Activated T-helper 1 cell treated with Interleukin-2 at 50 U/mL for 16 hours (primary cell): ENCODE measurements at places on chromosomes 3 and 15.
A peak's percentile ranks its signal among the peaks of the same experiment; 100 is the strongest.

DNA sequence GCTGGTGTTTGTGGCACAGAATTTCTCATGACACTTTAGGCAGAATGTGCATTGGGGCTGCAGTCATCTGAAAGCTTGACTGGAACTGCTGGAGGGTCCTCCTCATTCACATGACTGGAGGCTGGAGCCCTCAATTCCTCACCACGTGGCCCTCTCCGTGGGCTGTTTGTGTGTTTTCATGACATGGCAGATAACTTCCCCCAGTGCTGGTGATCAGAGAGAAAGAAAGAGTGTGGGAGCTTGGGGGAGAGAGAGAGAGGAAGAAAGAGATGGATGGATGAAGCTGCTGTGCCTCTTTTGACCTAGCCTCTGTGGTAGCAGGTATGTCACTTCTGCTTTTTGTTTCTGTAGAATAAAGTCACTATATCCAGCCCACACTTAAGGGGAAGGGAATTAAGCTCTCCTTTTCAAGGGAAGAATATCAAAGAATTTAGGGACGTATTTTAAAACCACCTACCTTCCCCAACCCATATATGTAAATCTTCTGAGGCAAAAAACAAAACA is 169.6 kb upstream of the IL12A start:
- no peak for DNase-seq

GRCh38 chr3:189324538-189325138 is 152.9 kb downstream of the TPRG1 start:
- DNase-seq: peak; percentile 60

GRCh38 chr3:141972399-141972798 is 96.0 kb downstream of the ATP1B3 start:
- DNase-seq: no peak

- no peak for DNase-seq
Measured at GRCh38 chr15:62732078-62732477, 310.5 kb upstream of the TPM1 start.

DNA sequence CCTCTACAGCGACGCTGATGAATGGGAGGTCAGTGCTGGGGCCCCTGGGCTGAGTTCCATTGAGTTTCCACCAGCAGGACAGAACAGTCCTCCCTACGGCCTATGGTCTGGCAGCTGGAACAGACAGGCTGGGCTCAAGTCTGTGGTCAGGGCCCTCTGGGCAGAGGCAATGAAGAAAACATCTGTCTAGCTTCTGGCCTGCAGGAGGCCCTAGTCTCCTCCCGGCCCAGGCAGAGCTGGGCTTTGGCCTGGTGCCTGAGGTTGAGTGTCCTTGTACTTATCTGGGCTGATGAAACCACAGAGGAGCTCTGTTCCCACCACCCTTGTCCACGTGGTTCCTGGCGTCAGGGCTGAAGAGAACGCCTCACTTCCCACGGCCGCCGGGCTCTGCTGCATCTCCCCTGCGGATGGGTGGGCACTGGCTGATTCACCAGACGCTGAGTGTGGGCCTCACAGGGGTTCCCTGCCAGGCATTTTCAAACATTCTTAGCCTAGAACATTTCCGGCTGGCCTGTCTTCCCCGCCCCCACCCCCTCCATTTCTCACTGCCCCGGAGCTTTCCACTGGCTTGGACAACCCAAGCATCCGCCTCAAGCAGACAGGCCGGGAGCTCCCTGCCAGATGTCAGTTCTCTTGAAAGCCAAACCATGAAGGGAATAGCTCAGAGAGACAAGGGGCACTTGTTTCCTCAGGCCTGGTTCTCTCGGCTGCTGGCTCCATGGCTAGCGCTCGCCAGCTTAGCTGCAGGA is 20.3 kb downstream of the PPCDC start:
- DNase-seq: no peak

GRCh38 chr3:73774645-73775044 is 149.9 kb upstream of the PDZRN3 start:
- DNase-seq: no peak

GRCh38 chr3:23219117-23219516 is 16.0 kb downstream of the UBE2E2 start:
- DNase-seq: no peak

DNA sequence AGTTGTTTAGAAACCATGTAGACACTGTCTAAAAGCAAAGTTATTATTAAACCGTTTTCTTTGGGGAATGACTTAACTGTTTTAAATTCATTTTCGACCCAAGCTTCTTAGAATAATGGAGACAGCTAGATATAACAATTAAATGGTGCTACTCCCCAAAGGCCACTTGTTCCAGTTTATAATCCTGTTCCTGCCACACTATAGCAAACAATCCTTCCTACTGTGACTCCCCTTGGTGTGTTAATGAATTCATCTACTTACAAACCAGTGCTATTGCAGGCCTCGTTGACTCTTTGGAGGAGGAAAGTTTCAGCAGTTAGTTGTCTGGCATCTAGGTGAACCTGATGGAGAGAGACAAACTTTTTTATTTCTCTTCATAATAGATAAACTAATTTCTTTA is 25.2 kb upstream of the CLSTN2 start:
- DNase-seq: no peak

GRCh38 chr15:66698318-66698961 is 3.6 kb upstream of the SMAD6 start:
- DNase-seq: no peak

DNA sequence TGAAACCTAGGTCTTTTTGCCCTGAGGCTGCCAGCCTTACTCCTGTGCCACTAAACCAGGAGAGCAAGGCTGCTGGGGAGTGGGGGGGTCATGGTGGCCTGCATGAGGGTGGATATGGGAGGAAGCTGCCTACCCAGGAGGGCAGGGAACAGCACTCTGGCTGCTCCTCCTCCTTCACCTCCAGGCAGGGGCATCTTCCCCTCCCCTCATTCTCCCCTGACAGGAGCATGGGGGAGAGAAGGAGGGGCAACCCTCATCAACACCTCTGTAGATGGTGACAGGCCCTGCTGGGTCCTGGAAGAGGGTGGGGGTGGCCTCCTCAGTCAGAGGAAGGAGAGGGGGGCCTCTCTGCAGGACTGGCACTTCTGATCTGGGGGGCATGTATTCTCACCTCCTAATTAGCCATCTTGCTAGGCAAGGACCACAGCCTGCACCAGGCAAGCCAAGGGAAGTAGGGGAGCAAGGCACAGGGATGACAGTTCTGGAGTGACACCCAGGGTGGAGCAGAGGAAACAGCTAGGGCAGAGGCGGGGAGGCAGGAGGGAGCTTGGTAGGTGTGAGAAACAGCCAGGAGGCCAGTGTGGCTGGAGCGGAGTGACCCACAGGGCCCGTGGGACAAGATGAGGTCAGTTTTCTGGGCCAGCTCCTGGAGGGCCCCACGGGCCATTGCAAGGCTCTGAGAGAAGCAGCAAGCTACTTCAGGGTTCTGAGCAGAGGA is 4.9 kb downstream of the CCDC33 start:
- no peak for DNase-seq

GRCh38 chr3:196513697-196514349 is 1.3 kb downstream of the SMCO1 start:
- no peak for DNase-seq

GRCh38 chr3:183517607-183518006 is 37.9 kb downstream of the KLHL6 start:
- DNase-seq: no peak

DNA sequence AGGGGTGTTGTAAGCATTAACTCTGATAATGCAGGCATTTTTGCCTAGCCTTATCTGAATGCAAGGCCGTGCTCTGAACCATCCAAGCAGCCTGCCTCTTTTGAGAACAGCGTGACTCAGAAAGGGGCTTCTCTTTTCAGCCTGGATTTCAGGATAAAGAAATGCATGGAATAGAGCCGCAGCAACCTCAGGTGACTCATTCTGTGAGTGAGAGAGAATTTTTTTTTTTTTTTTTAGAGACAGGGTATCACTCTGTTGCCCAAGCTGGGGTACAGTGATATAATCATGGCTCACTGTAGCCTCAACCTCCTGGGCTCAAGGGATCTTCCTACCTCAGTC is 20.6 kb upstream of the PDE8A start:
- DNase-seq: no peak

DNA sequence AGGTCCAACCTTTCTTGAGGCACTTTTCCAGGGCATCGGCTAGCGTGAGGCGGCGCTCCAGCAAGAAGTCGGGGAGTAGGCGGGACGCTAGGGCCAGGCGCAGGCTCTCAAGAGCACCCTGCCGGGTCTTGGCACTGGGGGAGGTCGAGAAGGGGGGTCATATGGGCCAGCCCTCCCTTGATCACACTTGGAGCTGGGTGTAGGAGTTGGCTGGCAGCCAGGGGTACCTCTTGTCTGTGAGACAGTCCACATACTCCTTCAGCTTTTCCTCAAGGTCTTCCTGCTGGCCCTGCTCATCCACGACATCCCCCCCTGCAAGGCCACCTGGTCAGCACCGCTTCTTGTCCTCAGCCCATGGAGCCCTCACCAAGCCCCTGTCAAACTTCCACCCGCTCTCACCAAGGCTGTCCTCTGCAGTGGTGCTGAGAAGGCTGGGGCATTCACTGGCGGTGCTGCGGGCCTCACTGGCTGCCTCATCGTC is 2.0 kb downstream of the IFRD2 start:
- no peak for DNase-seq

GRCh38 chr15:45635763-45636292 is 999 bp downstream of the SQOR start:
- DNase-seq: no peak

DNA sequence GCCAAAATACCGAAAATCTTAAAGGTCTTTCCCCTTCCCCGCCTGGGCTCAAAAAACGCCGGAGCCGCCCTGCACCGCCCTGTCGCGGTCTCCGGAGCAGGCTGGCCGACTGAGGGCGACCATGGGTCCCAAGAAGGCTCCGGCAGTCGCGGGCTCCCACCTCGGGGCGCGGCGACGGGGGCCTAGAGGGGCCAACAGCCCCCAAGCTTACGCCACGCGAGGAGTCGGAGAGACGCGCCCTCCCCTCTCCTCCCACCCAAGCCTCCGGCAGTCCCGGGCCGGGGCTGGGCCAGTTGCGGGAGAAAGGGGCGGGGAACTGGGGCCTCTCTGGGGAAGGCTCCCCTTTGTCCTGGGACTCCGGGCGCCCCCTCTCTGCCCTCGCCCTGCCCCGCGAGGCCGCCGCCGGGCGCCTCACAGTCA is 69.2 kb downstream of the GOLGA8B start:
- no peak for DNase-seq

DNA sequence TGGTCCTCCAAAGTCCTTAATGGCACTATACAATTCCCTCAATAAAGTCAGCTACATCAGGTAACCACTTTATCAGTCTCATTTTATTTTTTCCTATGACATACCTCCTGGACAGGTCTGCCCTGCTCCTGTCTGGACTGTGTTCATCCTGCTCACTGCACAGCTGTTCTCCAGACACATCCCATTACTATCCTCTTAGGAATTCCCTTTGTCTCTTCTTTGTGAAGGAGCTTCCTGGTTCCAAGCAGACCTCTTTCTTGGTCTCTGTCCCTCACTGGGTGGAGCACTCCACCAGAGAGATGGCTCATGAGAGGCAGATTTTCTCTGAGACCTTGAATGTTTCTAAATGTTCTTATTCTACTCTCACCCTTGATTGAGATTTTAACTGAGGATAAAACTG is 60.1 kb downstream of the KY start:
- DNase-seq: no peak

DNA sequence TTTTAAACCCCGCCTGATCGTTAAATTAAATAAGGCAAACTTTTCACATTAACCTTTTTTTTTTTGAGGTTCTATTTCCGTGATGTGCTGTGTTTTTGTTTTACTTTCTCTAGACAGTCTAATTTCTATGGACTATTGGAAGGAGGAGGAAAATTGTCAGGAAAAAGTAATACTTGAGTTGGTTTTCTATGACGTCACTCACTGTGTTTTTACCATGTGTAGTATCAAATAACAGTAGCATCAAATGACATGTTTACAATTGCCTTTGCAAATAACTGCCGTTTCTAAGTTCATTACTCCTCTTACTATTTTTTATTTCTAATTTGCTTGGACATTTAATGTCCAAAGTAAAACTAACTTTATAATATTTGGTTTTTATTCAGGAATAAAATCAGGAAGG is 32.3 kb downstream of the MYO1E start:
- no peak for DNase-seq

DNA sequence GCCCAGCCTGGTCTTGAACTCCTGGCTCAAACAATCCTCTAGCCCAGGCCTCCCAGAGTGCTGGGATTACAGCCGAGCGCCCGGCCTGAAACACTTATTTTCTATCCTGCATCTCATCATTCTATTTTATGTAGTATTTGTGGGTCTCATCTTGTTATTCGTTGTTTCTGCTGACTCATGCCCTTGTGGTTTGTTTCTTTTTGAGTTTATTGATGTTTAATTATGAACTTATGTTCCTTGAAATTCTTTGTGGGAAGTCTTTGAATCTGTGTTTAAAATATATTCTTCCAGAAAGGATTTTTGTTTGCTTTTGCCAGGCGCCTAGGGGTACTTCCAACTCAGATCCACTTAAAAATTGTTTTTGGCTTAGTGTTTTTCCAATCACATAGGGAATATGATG is 78.3 kb upstream of the C15orf39 start:
- DNase-seq: no peak

- DNase-seq: no peak
Measured at GRCh38 chr15:47266566-47266965, 450.7 kb upstream of the SEMA6D start.

DNA sequence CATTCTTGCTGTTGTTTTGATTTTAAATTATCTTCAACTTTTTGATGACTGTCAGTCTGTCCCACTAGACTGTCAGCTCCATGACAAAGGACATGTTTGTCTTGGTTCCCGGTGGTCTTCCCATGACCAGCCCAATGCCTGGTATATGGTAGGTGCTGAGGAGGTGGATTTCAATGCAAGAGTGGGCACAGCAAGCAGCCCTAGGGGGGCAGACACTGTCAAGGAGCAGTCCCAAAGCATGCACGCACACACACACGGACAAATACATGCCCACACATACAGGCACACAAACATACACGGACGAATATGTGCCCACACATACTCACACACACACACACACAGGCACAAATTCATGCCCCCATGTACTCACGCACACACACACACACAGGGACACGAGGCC is 12.0 kb downstream of the KLF15 start:
- DNase-seq: no peak
